ENCODE measurements at places on chromosomes 5 and 9. TPM values are rescaled to one million over a fixed set of nuclear protein-coding genes. Genes with fewer than 3 reads are reported as not detected.

The CETN3 gene
- 4.4 TPM for total RNA-seq

The C1QTNF2 gene
- not detected for total RNA-seq

The ANKRD18B gene
- total RNA-seq: 0.51 TPM

The PDGFRB gene
- total RNA-seq: 8.5 TPM

The SYK gene
- 8.5 TPM for total RNA-seq

The PRR16 gene
- total RNA-seq: not detected

DNA sequence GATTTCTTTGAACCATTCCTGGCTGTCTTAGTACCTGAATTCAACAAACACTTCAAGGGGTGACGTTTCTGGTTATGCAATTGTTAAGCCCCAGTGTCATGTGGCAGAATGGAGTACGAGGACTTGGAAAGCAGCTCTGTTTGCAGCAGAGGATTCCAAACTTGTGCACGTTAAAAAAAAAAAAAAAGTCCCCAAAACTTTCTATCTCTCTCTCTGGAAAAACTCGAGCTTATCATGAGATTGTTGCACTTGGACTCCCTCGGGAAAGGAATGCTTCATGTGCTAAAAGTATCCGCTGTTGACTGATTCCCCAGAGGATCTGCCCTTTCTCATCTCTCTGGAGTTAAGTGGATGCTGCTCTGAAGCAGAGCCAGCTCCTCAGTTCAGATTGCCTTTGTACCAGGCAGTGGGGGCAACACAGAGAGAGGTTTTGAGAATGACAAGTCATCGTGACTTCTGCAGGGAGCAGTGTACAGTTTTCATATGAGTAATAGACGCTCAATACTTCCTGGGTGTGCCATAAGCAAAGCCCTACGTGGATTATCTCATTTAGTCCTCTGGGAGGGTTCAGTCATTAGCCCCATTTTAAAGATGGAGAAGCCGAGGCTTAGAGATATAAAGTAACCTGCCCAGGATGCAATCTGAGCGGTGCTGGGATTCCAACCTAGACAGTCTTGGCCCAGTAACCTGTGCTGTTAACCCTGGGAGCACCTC lies 28.1 kb downstream of the TMOD1 start:
- no peak for DNase-seq
- H3K4me1 ChIP-seq: no peaks in the 10 kb centered on the region
- H3K4me3 ChIP-seq: no peak overlapping the region
- no peaks in the 10 kb centered on the region for H3K27me3 ChIP-seq

GRCh38 chr5:66828046-66828547 lies 231.9 kb downstream of the MAST4 start:
- DNase-seq: no peak
- no peaks in the 10 kb centered on the region for H3K4me1 ChIP-seq
- H3K27me3 ChIP-seq: no peaks in the 10 kb centered on the region
- peak overlapping the region; percentile 36 for H3K4me3 ChIP-seq
- no peaks in the 10 kb centered on the region for H3K36me3 ChIP-seq

- no peaks in the 10 kb centered on the region for H3K36me3 ChIP-seq
- H3K27ac ChIP-seq: no peak overlapping the region
- no peak for DNase-seq
- no peaks in the 10 kb centered on the region for H3K4me1 ChIP-seq
These were observed 74.1 kb downstream of the HABP4 start for GRCh38 chr9:96524045-96524444.

DNA sequence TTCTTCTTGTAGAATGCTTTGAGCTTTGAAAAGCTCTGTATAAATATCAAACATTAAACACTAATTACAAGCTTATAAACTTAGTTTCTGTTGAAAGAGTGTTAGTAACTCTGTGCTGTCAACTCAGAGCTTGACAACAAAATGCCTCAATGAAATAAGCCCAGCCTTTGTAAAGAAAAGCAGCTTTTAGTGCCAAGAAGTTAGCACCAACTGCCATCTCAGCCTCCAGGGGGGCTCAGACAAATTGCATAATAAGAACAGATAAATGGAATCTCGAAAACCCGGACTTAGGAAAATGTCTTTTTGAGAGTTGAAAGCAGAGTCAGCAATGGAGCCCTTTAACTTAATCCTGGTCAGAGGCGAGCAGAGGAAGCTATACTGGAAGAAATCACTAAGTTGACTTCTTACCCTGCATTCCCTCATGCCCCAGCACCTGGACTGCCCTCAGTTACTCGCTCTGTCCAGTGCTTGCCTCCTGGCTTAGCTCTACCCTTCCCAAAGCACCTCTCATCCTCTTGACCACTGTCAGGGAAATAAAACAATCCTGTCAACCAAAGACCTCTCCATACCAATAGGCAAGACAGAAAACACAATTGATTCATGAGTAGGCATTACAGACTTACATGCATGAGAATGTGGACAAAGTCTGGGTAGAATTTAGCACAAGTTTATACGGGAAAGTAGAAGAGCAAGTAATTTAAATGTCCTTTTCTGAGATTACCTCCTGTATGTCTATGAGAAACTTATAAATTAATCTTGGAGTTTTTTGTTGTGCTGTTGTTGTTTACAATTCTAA lies 352.7 kb downstream of the ZNF608 start:
- no peaks in the 10 kb centered on the region for H3K27me3 ChIP-seq
- H3K4me3 ChIP-seq: no peak overlapping the region
- no peaks in the 10 kb centered on the region for H3K36me3 ChIP-seq
- DNase-seq: no peak

- no peaks in the 10 kb centered on the region for H3K36me3 ChIP-seq
- no peaks in the 10 kb centered on the region for H3K27me3 ChIP-seq
- H3K27ac ChIP-seq: no peak overlapping the region
- no peak overlapping the region for H3K4me3 ChIP-seq
- DNase-seq: no peak
These were observed 469.3 kb downstream of the SPATA31D1 start for GRCh38 chr9:82457891-82458290.

GRCh38 chr5:27701931-27702903 lies 663.8 kb upstream of the CDH9 start:
- H3K4me3 ChIP-seq: no peak overlapping the region
- no peak for DNase-seq
- no peak overlapping the region for H3K27ac ChIP-seq
